Hematopoietic multipotent progenitor cell treated with erythropoietin and hydrocortisone succinate and interleukin-3 and kit ligand, for 6 days (in vitro differentiated cells): ENCODE measurements at places on chromosomes 7 and 10.

DNA sequence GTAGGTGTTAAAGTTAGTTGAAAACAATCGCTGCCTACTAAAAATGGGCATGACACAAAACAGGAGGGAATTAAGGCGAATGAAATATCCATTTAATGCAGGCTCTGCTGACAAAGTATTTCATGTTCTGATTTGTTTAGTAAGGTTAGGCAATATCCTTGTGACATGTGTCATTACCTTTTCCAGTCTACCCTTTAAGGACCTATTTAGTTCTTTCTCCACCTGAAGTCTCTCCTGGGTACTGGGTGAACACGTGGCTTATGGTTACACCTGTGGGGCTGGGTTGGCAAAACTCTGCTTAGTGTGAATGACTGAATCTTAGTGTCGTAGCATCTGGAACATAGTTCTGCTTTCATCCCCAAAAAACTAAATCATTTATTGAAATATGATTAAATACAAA lies 313.5 kb downstream of the CCDC3 start:
- no peak for DNase-seq

DNA sequence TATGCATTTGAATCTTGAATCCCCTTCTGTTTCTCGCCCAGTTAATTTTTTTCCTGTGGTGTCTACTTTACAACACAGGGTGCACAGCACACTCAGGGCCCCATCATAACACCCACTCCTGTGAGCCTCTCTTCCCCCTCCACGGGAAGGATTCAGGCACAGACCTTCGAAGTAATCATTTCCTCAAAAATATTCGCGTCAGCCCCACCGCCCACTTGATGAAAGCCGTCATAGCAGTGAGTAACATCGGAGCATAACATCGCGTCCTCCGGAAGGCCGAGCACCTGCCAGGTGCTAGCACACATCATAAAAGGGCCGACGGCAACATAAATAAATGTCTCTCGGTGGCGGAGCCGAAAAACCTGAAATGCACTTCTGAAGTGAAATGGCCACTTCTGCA lies 201.7 kb upstream of the ADARB2 start:
- DNase-seq: no peak

GRCh38 chr10:77578583-77579227 lies 58.9 kb downstream of the KCNMA1 start:
- no peak for DNase-seq

DNA sequence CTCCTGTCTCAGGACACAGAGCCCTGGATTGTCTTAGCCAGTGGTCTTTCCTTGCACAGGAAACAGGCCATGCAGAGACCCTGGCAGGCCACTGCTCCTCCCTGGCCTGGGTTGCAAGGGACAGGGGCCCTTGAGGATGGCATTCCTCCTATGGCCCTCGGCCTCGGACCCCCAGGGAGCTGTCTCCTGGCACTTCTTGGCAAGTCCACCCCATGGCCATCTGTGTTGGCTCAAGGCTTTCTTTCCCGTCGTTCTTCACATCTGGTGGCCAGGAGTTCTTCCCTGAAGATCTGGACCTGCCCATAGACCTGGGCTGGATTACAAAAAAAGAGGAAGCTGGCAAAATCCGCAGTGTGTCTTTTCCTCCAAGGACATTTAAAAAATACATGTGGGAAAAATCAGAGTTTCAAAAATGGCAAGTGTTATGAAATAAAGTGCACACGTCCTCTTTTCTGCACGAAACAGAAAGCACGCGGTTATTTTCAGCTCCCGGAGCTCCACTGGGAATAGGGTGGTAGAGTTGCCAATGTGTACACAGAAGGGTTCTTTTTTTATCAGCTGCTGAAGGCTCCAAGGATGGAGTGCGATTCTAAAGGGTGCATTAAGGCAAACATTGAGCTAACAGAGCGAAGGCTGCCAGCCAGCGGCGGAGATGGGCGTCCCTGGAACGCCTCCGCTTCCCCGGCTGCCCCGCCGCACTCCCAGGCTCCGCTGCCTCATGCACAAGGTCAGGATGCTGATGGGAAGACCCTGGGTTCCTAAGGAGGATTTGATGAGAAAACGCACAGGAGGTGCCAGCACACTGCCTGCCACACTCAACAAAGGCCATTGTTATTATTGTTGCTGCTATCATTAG lies 62.8 kb upstream of the FAM20C start:
- no peak for DNase-seq

- no peak for DNase-seq
These were observed 33.8 kb downstream of the GALNT17 start for GRCh38 chr7:71165708-71166107.

DNA sequence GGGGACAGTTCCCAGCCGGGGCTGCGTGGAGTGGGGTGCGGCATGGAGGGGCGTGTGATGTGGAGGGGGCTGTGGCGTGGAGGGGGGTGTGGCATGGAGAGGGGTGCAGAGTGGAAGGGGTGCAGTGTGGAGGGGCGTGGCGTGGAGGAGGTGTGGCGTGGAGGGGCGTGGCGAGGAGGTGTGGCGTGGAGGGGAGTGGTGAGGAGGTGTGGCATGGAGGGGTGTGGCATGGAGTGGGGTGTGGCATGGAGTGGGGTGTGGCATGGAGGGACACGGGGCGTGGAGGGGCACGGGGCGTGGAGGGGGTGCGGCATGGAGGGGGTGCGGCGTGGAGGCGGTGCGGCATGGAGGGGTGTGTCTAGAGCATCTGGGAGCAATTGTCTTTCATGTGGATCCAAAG lies 33.6 kb downstream of the NKX6-2 start:
- no peak for DNase-seq

DNA sequence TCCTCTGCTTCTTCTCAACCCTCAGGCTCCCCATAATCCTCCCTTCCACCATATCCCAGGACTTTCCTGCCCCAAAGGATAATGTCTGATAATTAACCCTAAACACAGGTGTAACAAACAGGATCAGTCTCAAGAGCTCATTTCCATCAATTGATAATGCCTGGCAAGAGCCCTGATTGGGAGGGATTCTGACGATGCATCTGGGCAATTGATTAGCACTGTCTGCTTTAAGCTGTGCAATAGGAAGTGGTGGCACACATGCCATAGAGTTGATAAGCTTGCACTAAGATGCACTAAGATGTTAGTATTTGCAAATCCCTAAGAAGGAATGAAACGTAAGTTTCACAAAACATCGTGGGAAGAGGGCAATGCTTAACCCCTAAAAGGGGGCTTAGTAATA lies 27.4 kb upstream of the EGR2 start:
- DNase-seq: peak; percentile 23

GRCh38 chr10:29199339-29199738 lies 89.5 kb upstream of the LYZL1 start:
- no peak for DNase-seq

- DNase-seq: no peak
These were observed 78.6 kb upstream of the MPP7 start for GRCh38 chr10:28381466-28381865.

- no peak for DNase-seq
These were observed 181.9 kb downstream of the USP6NL start for GRCh38 chr10:11429439-11430052.

GRCh38 chr7:35494407-35494806 lies 200.5 kb downstream of the HERPUD2 start:
- no peak for DNase-seq

DNA sequence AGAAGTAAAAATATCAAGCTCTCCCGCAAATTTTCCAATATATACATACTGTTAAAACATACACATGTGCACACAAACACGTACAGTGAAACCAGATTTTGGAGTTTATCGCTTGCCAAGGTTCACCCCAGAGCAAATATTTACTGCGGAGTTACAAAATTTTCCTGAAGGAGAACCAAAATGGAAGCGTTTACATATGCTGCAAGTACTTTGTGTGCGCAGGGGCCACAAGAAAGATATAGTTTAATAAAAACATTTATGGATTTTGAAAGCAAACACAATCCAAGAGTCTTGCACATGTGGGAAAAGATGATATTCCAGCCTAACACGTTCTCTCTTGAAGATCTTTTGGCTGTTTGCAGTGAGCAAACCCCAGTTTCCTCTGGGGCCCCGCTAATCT lies 301.3 kb upstream of the NFE2L3 start:
- no peak for DNase-seq

GRCh38 chr10:122021379-122021778 lies 32.4 kb downstream of the TACC2 start:
- DNase-seq: no peak

DNA sequence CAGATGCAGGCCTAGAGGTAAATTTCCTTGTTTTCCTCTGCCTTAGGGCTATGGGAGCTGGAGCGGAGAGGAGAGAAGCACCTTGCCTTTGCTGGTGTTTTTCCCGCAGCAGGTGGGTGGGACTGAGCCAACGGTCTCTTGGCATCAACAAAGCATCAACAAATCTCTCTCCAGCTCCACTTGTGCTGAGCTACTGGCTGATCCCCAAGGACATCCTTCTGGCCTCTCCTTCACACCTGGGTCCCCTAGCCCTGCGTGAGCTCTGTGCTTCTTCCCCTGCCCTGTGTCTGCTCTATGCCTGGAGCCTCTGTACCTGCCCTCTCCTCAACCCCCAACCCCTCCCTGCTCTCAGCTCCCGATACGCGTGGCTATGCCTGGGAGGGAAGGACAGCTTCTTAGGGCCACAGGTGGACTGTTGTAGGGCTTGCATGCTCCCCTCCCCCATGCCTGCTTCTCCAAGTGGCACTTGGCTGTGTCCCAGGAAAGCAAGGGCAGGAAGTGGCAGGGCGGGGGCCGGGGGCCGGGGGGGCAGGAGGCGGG lies 3.2 kb upstream of the CLDN4 start:
- peak; percentile 72 for DNase-seq

GRCh38 chr10:11602919-11603523 lies 8.4 kb downstream of the USP6NL start:
- peak; percentile 65 for DNase-seq

DNA sequence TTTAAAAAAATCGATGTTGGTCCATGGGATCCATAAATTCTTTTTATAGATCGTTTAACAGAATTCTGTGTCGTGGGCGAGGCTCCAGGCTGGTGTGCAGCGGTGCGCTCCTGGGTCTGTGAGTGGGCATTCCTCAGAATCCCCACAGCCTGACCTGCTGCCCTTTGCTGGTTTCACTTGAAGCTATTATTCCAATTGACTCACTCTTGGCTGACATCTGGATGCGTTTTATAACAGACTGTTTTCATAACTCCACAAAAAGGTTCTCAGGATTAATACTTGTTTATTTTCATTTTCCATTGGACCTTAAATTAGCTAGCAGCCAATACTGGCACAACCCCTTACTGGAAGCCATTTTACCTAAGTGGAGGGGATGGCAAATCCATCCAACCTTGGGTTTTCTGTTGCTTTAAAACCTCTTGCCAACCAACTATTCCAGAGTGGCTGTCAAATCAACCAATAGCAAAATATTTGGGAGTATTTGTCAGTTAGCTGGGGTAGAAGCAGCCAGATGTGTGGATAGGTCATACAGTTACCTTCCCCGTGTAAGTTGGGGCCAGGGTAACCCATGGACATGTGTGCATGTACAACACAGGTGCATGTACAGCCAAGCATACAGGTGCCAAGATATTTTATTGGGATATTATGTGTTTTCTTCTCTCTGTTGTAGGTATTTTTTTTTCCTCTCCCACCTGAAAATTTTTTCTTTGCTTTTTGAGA lies 160.7 kb upstream of the ZNF32 start:
- no peak for DNase-seq

DNA sequence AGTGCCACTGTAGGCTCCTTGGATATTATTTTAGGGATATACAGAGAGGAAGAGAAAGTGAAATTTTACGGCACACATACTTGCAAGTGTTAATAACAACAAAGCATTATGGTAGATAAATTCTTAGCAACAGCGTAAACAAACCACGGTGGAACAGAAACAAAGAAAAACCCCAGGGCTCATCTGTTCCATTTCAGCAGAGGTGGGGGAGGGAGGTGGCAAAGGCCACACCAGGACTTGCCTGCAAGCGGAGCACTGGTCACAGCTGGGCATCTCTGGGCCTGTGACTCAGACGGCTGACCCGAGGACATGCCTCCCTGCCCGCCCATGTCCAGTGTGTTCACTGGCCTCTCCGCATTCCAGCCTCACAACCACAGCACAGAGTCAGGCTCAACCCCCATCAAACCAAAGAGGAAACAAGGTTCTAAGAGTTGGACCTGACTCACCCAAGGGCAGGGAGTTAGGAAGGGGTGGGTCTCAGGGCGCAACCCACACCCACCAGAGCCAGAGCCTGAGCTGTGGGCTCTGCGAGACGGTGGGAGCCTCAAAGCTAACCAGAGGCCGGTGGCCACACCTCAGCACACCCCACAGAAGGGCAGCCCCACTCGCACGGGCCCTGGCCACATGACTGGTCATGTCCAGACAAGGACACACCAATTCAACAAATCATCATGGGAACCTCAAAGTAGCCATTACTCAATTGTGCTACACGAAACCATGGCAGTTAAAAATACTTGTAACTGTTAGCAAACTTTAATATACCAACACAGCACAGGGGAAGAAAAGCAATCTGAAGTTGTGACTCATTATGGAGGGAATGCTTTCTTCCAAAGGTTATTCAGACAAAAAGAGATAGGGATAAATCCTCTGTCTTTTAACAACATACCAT lies 10.7 kb downstream of the ESYT2 start:
- peak; percentile 75 for DNase-seq

DNA sequence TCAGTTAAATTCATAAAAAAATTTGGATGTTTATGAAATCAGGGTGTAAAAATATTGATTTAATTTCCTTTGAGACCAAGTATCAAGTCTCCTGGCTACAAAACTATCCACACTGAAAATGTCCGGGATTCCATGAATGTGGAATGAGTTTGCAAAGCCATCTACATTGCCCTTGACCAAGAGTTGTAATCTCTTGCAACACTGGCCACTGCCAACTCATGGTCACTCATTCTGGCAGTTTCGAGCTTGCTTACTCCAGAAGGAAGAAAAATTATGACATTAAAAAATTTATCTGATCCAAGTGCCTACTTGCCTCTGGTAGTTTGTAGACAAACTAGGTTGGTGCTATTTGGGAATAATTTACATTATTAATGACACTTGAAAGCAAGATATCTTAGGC lies 84.2 kb downstream of the NPY start:
- no peak for DNase-seq

DNA sequence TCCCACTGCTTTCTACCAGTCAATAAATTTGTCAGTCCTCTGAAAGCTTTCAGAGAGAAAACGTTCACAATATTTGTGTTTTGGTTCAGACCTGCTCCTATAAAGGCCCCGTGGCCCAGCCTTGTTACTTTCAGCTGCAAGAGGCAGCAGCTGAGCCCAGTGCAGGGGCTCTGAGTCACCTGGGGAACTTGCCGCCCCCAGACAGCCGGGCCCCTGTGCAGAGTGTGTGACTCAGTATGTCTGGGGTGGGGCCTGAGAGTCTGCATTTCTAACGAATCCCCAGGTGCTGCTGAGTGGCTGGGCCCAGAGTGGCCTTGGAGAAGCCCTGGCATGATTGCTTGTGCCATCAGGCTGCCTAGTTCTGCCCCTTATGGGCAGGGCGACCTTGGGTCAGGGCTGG lies 303.5 kb downstream of the PAXIP1 start:
- no peak for DNase-seq

GRCh38 chr7:150978126-150978789 lies at the start of gene KCNH2:
TSS of gene KCNH2 (minus strand) at chr7:150978321. CDS start at chr7:150977913, 408 bp downstream.
- DNase-seq: peak; percentile 48

DNA sequence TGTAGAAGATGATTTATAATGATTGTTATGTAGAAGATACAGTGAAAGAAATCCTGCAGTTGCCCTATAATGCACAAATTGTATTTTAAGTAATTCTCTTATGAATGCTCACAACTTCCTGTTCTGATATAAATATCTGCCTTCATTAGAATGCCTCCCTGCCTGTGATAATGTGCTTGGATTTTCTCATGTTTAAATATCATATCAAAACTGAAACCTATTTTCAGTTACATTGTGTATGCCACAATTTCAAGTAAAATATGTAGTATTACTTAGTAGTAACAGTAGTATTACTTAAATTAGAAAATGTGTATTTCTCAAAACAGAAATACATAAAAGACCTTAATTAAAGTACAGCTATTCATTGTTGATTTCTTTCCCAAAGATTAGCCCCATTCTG lies 41.1 kb upstream of the TFEC start:
- DNase-seq: no peak
